ENCODE measurements at places on chromosomes 16 and 17.
A peak's percentile ranks its signal among the peaks of the same experiment; 100 is the strongest.

DNA sequence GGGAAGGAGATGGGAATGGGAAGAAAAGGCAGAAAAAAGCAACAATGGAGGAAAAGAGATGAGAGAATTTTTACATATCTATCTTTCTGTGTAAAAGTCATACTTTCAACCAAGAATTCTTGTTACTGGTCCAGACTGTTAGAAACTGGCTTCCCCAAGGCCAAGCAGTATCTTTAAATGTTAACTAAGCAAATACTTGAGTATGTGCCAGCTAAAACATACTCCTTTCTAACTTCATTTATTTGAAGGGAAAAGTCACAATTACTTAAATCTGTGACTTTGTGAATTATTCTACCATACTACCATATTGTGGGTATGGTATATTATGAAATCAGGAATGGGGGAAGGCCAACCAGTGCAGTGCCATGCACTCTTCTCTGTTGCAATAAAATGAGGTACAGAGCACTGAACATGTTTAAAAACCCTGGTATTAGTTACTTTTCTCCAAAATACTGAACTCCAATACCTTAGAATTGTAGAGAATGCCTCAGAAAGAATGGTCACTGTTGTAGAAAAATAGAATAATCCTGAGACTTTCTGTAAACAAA, 92.3 kb upstream of the C17orf78 start:
- DNase-seq = no peak

DNA sequence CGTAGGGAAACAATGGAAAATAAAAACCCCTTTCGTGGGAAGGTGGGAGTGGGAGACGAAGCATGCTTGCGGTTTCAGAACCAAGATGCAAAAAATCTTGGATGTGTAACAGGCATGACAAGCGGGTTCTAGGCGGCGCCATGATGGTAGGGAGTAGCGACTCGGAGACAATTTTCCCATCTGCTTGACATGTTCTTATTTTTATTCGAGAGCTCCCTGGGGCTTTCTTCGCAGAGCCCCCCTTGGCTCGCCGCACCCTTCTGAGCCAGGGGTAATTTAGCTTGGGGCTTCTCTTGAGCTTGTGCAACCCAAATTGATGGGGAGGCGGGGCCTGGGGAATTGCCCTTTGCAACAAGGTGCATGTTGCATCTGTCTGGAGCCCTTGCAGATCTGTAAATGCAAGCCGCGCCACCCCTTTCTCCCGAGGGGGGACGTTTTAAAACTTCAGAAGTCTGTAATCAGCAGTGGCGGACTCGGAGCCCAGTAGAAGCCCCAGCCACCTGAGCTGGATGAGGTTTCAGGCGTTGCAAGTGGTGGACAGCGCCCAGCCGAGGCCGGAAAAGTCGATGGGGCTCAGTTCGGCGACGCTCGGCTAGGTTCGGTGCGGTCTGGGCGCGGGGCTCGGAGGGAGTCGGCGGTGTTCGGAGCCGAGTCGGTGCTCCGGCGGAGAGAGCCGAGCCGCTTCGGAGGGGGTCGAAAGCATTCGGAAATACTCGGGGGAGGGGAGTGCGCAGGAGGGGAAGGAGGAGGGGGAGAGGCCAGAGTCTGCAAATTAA, 2.9 kb downstream of the GNAO1 start:
- DNase-seq = peak; percentile 87

DNA sequence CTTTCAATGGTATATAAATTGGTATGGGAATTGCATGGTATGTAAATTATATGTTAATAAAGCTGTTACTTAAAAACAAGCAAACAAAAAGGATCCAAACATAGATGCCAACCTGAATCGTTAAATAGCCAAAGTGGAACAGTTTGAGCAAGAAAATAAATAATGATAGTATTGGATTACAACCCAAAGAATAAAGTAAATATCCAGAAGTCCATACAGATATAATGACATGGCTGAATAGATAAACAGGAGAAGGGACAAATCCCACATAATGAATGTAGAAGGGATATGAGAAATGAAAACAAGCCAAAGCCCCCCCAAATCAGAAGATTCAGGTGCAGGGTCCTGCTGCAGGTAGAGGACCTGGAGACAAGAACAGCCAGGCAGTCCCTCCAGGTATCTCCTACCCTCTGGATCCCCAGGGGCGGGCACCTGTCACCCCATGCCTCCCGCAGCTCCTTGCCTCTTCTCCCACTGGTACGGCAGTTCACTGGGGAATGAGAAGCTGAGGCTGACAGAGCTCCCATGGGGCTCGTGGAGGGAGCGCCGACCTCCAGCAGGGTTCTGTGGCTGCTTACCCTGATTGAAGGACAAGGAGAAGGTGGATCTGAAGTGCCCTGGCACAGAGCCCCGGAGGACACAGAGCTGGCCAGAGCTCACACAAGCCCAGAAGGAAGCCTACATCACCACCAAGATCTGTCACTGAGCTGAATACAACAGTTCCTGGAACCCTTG, 9.9 kb upstream of the LCAT start:
- no peak for DNase-seq

- DNase-seq = no peak
Observed at GRCh38 chr17:77253611-77254051, 112.9 kb downstream of the SEC14L1 start.

- DNase-seq = no peak
Observed at GRCh38 chr17:6498901-6499540, 54.8 kb downstream of the PIMREG start.

Measured in right kidney (tissue), 9 donors.